NAMALWA (cell line): ENCODE measurements at places on chromosomes 1 and 21.
A peak's percentile ranks its signal among the peaks of the same experiment; 100 is the strongest.

DNA sequence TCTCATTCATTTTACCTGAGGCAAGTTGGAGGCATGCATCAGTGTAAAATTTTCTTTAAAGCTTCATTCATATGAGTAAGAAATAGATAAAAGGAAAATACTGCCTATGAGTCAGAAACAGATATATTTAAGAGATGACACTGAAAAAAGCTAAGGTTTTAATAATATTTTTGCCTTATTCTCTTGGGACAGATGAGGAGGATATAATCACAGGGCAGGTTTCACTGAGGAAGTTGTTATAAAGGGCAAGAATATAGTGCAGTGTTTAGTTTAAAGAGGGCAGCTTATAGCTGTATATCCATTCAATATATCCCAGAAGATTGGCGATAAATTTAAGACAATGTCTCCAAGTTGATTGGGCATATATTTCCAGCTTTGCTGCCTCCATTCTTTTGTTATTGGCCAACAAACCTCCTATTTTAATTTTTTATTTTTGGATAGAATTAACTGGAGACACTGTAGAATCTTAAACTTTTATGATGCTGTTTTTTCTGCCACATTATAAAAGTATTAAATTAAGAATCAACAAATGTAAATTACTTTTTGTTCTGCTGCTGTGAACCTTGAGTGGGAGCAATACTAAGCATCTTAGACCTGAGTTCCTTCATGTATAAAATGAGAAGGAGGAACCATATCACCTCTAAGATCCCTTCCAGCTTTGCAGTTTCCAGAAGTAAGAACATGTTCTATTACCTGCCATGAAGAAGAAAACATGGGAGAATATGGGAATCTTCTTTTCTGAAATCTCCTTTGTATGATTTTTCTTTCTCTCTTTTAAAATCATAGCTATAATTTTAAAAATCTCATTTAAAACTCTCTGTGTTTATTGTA is 171.6 kb downstream of the S1PR1 start:
- DNase-seq: no peak

DNA sequence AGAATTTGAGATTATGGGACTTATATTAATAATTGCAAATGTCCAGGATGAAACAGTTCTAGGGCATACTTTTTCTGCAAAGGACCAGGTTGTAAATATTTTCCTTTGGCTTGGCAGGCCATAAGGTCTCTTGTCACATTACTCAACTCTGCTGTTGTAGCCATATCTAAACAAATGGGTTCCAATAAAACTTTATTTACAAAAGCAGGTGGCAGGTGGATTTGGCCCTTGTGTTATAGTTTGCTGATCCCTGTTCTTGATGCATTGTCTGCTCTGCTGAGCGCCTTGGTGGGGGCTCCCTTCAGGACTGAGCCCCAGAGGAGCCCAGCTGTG is 258.5 kb downstream of the FOXD2 start:
- no peak for DNase-seq

DNA sequence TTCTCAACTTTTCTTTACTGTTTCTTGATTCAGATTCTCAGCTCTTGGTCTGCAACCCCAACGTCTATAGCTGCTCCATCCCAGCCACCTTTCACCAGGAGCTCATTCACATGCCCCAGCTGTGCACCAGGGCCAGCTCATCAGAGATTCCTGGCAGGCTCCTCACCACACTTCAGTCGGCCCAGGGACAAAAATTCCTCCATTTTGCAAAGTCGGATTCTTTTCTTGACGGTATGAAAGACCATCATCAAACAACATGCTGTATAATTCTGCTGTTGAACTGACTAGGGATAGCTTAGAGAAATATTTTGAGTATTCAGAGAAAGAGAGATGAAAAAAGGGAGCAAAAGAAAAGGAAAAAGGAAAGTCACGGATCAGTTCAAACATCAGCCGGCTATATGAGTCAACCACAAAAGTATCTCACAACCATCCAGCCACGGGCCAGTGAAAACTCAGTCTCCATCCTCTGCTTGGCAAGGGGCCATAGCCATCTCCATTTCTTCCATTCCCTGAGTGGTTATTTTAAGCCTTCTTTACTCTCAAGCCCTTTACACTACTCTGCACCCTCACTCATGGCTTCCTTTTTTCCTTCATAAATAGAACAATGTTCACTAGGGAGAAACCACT is 14.1 kb downstream of the DNASE2B start:
- DNase-seq: no peak

- DNase-seq: no peak
Measured at GRCh38 chr1:232776526-232777106, 28.6 kb upstream of the MAP10 start.

DNA sequence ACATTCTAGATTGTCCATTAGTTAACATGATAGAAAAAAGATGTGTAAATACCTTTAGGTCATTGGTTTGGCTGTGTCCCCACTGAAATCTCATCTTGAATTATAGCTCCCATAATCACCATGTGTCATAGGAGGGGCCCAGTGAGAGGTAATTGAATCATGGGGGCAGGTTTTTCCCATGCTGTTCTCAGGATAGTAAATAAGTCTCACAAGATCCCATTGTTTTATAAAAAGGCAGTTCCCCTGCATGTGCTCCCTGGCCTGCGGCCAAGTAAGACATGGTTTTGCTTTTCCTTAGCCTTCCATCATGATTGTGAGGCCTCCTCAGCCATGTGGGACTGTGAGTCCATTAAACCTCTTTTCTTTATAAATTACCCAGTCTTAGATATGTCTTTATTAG is 32.5 kb upstream of the SLC44A5 start:
- no peak for DNase-seq

DNA sequence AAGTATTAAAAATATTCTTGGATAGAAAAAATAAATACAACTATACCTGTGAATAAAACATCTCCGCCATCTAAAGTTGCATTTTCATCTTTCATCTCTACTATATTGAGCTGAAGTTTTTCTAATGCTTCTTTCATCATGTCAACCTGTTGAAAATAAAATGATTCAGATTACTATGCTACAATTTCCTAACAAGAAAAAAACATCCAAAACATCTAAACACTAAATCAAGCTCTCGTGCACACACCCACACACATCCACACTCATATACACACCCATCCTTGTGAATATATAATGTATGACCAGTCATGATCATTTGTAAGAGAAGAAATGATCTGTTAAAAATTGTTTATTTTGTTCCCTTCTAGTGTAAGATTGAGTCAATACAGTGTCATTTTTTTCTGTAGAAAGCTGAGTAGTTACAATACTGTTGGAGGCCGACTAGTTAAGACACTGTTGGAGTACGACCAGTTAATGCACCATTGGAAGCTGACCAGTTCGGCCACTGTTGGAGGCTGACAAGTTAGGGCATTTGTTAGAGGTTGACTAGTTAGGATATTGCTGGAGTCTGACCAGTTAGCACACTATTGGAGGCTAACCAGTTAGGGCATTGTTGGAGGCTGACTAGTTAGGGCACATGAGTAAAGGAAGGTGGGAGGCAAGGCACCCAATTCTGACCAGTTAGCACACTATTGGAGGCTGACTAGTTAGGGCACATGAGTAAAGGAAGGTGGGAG is 82.4 kb upstream of the BCL10 start:
- DNase-seq: no peak

GRCh38 chr1:16986962-16987361 is 6.5 kb upstream of the MFAP2 start:
- DNase-seq: no peak

- no peak for DNase-seq
Measured at GRCh38 chr1:24893431-24893830, 36.6 kb downstream of the RUNX3 start.

GRCh38 chr1:223834660-223835263 is 11.0 kb downstream of the TP53BP2 start:
- no peak for DNase-seq

DNA sequence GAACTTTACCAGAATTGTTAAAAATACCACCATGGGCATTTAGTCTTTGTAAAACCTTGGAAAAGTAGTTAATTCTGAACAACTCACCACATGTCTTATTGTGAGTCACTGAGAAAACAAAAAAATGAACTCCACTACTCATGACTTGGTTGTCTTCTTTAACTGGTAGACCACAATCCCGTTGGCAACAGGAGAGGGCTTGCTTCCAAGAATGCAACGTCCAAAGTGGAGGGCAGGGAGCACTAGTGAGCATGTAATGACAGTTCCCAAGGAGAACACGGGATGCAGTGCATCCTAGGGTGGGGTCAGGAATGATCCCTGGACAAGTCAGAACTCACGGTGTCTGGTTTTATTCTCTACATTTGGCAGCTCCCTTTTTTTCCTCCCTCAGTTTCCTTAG is 15.2 kb upstream of the HMCN1 start:
- DNase-seq: no peak

DNA sequence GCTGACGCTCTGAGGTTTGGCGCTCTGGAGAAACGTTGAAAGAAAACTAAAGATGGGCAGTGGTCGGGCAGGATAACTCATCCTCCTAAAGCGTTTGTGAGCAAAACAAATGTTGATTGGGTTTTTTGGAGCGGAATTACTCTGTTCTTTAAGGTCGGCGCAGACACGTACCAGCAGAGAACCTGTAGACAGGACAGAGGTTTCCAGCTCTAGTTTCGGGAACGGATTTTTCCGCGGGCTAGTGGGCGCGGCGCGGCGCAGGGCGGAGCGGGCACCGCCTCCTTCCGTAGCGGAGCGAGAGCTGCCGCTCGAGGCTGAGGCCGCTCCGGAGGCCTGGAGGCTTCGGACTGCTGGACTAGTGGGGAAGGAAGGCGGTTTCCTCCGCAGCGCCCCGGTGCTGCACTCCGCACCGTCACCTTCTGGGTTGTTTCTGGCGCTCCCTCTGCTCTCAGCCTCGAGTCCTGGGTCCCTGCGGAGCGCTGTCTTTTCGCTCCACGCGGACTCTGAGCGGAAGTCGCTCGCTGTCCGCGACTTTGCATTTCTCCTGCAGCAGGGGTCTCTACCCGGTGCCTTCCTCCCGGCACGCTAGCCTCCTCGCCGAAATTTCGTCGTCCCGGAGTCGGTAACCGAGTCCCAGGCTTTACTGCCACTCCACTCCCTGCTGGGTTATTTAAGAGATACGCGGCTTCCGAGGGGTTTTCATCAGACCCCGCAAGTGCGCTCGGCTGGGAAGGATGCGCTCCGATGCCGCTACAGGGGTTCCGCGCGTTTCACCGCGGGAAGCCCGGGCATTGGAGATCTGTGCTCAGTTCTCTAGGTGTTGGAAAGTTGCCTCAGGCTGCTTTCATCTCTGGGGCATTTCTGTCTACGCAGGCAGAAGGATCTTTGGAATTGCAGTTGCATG is 7.0 kb downstream of the FOXD2 start:
- DNase-seq: no peak

- DNase-seq: peak; percentile 66
Measured at GRCh38 chr1:245807954-245808719, 653.4 kb downstream of the KIF26B start.

DNA sequence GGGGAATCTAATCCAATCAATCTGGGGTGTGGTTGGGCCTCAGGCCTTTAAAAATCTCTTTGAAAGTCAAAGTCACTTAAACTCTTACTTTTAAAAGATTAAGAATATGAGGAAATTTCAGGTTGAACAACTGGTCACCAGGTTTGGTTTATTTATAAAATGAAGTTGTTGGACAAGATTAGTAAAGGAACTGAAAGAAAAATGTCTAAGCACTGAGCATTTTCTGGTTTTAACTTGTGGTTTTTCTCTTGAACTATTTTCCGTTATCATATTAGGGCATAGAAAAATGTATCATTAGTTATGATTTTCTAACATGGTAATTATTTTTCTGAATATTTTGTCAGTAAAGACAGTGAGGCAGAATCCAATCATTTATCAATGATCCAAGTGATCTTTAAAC is 49.6 kb downstream of the RGS2 start:
- no peak for DNase-seq

DNA sequence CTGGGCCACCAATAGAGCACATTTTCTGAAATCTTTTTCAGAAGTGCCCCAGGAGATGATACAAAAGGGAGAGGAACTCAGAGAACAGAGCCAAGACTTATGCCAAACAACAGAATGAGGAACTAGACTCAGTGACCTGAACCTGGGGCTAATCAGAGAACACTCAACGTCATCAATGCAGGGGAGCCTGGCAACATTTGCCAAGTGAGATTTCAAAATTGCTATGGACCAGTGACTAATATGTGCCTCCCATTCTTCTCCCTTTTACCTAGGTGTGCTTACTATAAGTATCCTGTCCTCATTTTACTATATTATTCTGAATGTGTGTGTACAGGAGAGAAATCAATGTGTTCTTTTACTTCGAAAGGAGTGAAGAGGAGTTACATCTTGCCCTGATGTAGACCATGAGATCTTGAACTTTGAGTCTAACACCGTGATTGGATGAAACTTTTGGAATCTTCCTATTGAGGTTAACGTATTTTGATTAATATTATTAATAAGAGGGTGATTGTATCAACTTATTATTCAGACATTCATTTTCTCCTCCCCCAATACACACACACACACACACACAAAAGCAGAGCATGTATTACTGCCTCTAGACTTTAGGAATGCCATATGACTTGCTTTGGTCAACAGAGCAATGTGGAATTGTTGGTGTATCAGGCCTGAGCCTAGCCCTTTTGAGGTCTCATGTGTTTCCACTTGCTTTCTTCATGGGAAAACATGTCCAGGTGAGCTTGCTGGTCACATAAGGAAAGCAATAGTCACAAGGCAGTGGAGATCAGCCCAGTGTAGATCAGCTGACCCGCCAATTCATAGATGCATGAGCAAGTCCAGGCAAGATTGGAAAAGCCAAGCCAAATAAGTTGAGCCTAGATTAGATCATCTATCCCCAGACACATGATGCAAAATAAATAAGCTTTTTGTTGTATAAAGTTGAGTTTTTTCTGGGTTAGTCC is 80.3 kb upstream of the ETS2 start:
- no peak for DNase-seq

DNA sequence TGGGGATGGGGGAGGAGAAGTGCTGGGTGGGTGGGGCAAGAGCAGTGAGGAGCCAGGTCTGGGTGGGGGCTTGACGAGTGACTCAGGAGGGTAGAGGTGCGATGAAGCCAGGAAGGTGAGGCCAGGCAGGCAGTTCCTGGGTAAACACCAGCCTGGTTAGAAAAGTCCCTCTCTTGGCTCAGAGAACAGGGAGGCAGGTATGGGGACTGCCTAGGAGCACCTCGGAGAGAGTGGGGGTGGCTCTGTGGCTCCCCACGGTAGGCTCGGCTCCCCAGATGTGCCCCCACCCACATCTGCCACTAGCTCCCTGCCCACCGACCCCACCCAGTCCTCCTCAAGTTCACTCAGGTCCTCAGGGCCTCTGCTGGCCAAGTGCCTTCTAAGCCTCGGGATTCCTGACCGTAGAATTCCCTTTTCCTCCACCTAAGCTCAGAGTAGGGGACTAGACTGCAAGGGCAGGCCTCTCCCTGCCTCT is 1.2 kb downstream of the HSPG2 start:
- no peak for DNase-seq

GRCh38 chr1:212746546-212746945 is 45.0 kb downstream of the NSL1 start:
- DNase-seq: no peak

DNA sequence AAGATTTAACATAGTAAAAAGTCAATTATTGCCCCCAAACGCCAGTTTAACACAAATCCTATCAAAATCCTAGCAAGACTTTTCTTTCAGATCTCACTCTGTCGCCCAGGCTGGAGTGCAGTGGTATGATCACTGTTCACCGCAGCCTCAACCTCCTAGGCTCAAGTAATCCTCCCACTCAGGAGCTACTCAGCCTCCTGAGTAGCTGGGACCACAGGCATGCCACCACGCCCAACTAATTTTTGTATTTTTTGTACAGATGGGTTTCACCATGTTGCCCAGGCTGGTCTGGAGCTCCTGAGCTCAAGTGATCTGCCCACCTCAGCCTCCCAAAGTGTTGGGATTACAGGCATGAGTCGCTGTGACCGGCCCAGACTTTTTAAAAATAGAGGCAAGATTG is 4.8 kb downstream of the SNIP1 start:
- no peak for DNase-seq
